ENCODE measurements at places on chromosomes 6 and 20.

DNA sequence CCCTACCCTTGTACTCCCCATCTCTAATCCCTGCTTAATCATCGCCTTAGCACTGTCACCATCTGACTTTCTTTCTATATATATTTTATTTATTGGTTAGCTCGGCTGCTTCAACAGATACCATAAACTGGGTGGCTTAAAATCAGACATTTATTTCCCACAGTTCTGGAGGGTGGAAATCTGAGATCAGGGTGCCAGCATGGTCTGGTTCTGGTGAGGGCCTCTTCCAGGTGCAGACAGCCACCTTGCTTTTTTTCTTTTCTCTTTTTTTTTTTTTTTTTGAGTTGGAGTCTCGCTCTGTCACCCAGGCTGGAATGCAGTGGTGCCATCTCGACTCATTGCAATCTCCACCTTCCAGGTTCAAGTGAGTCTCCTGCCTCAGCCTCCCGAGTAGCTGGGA, 127.5 kb upstream of the ESR1 start:
- DNase-seq: no peak

- no peak for DNase-seq
These were observed 10.0 kb downstream of the TMEM74B start for GRCh38 chr20:1174787-1175186.

DNA sequence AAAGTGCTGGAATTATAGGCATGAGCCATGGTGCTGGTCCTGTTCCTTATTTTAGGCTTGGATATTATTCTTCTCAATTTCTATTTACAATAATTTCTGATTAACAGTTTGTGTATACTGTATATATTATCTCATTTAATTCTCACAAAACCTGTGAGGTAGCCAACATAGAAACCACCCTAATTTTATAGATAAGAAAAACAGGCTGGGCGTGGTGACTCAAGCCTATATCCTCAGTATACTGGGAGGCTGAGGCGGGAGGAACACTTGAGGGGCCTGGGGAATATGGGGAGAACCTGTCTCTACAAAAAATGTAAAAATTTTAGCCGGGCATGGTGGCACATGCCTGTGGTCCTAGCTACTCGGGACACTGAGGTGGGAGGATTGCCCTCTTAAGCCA, 3.8 kb upstream of the AFG1L start:
- DNase-seq: no peak

DNA sequence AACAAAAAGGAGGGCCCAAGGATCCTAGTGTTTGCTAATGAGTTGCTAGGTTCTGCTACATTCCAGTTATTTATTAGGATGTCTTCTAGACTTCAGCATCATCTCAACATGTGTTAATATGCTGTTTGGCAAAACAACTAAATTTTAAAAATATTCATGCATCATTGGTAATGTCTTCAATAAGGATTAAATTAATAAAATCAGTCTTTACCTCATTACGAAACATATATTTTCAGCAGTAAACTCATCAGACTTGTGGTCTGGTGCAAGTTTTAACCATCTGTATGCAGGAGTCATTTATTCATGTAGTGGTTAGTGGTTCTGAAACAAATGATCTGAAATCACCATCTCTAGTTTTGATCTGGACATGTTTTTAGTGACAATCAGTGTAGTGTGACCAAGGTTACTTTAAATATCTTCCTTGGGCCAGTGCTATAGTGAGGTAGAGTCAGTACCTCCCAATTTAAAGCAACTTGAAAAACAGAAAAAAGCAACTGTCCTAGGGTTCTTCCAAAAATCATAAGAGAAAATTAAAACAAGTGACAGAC, 85.0 kb upstream of the KCNK16 start:
- no peak for DNase-seq

DNA sequence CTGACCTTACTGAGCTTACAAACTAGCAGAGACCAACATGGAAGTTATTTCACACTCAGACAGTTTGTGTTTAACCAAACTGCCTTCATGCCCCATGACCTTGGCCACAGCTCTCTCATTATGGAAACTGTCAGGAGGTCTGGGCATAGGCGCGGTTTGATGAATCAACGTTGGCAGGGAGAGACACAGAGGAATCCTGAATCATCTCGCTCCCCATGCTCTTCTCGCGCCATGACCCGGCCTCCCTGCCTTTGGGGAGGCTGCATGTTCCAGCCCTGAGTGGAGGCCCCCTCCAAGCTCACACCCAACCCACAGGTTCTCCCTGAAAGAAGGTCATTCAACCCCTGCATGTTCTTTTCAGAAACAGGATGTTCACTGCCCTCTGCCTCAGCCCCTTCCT, 15.9 kb upstream of the GDAP1L1 start:
- no peak for DNase-seq
